ENCODE measurements at places on chromosomes 6 and 20.

DNA sequence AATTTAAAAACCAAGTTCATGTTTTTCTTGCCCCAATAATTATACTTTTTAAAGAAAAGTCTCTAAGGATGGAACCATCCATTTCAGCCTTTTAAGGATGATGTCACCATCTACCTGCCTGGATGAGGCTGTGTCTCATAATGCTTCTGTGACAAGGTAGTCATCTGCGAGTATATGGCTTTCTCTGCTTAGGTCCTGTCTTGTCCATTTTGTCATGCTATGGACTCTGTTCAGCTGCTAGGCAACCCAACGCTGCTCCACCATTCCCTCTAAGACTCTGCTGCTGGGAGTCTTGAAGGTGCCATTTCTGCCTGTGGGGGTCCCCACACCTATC, 459.8 kb upstream of the RUNX2 start:
- DNase-seq = no peak

GRCh38 chr6:155187994-155188706, 75.7 kb upstream of the CLDN20 start:
- DNase-seq = peak; percentile 53

- DNase-seq = no peak
Observed at GRCh38 chr6:11040134-11040533, 4.0 kb downstream of the ELOVL2 start.

DNA sequence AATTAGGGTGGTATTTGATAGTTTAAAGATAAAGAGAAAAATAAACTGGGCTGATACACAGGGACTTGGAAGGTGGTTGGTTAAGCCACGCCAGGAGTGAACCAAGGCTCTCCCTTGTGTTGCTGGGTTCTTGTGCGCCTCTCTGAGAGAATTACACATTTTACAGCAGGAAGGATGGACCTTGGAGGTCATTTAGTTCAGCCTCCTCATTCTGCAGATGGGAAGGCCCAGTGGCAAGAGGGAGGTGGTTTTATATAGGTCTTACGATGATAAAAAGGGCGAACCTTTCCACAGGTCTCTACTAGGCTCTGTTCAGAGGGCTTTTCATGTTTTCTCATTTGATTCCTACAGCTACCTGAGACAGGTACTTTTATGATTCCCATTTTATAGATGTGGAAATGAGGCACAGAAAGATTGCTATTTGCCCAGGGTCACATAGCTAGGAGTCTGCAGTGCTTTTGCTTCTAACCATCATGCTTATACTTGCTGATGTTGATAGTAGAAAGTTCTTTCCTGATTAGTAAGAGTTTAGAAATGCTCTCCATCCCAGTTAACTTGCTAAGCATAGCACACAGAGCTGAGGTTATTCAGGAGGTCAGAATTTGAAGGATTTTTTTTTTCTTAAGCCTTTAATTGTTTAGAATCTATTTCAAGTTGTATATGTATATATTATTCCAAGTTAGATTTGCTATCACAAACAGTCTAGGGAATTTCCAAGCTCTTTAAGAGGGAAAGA, 12.8 kb downstream of the HIVEP1 start:
- peak; percentile 78 for DNase-seq

GRCh38 chr6:43695967-43696291, 8.3 kb upstream of the MRPS18A start:
- no peak for DNase-seq

Measured in astrocyte (in vitro differentiated cells and primary cell).